RPMI7951 (cell line): ENCODE measurements at places on chromosomes 7 and 10. TPM values are rescaled to one million over a fixed set of nuclear protein-coding genes. Genes with fewer than 3 reads are reported as not detected.
A peak's percentile ranks its signal among the peaks of the same experiment; 100 is the strongest.

GPR141 gene
- total RNA-seq: not detected in 2 replicates

- DNase-seq: peak; percentile 37
Measured at GRCh38 chr7:41912426-41912825, 209.5 kb upstream of the INHBA start.

DNA sequence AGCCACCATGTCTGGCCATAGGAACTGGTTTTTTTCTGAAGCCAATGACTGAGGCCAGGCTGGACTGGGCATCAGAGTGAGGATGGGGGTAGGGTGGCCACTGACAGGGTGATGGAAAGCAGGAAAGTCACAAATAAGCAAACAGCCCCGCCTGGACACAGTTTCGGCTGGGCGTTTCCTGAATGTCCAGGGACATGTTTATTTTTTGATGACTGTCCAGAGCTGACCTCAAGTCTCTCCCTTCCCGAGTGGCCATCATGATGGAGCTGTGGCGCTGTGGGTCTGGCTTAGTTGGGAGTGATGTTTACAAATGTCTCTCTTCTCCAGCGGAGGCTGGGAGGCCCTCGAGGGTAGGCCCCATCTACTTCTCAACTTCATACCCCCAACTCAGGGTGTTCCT lies 37.1 kb upstream of the COMTD1 start:
- DNase-seq: no peak

- DNase-seq: no peak
Measured at GRCh38 chr7:22117222-22117621, 171.5 kb upstream of the CDCA7L start.

ZNF503 gene
- total RNA-seq: 2.2 TPM in 2 replicates

ZWINT gene
- total RNA-seq: 115 and 124 TPM in 2 replicates

DNA sequence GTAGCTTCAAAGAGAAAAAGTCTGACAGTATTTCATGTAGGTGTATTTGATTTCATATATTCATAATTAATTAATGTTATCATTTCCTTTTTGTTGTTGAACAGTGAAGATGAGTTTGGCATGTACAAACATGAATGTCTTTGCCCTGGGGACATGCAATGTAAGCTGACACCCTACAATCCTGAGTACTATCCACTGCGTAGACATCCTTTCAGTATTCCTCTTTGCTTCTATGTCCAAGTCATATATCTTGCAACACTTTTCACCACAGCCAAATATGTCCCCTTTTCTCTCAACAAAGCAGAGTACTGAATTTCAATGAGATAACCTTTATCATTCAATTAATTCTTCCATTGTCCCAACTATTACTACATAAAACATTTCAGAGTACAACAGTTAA lies 93.6 kb downstream of the GPR37 start:
- DNase-seq: no peak

DNA sequence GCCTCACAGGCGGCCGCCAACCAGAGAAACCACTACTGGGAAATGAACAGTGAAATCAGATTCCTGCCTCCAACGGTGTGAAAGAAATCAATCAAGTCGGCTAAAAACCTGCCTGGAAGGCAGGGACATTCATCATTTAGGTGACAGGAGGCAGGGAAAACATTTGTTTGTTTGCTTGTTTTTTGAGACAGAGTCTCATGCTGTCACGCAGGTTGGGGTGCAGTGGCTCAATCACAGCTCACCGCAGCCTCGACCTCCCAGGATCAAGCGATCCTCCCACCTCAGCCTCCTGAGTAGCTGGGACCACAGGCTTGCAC lies 30.5 kb downstream of the AP5Z1 start:
- no peak for DNase-seq

DNA sequence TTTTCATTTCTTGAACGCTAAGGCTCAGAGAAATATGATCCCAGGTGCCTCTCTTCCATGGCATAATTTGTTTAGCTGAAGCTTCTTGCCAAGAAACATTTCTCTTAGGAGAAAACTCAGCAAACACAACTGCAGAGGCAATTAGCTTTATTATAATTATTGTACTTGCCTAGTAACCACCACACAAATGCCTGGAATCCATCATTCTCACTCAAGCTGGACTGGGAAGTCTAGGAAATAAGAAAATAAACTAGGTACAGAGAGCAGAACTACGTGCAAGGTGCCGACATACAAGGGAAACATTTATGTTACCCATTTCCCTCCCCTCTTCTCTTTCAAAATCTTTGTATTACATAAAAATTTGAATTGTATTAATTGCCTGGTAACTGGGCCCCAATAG lies 15.1 kb downstream of the SLC35B4 start:
- no peak for DNase-seq

ADRB1 gene
- total RNA-seq: not detected in 2 replicates

OGDHL gene
- total RNA-seq: not detected in 2 replicates

GRCh38 chr7:92641921-92642511 lies 51.8 kb upstream of the FAM133B start:
- DNase-seq: peak; percentile 90

EPO gene
- total RNA-seq: not detected in 2 replicates

SRRM3 gene
- total RNA-seq: not detected in 2 replicates

DPYSL4 gene
- 0.88 and 1.6 TPM in 2 replicates for total RNA-seq
